ENCODE measurements at places on chromosomes 1 and 21.

- no peak for DNase-seq
Observed at GRCh38 chr1:201645956-201646355, 107.0 kb downstream of the NAV1 start.

DNA sequence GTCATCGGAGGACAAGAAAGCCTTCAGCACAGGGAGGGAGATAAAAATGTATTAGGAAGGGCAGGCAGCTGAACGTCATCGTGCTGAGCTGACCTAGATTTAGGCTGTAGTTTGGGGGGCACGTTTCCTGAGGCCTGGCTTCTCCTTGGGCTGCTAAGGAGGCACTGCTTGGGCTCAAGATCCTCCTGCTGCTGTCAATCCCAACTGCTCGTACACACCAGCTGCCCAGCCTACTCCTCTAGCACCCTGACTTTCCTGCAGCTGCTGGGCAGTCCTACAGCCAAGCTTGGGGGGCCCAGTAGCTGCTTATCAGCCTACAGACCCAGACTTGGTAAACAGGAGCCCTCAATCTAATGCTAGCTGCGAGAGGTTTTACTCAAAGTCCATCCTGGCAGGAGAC lies 6.2 kb downstream of the TMEM35B start:
- DNase-seq = no peak

GRCh38 chr1:58899587-58900271 lies 115.9 kb upstream of the JUN start:
- DNase-seq = no peak

GRCh38 chr1:219337588-219337987 lies 163.9 kb downstream of the LYPLAL1 start:
- DNase-seq = no peak

DNA sequence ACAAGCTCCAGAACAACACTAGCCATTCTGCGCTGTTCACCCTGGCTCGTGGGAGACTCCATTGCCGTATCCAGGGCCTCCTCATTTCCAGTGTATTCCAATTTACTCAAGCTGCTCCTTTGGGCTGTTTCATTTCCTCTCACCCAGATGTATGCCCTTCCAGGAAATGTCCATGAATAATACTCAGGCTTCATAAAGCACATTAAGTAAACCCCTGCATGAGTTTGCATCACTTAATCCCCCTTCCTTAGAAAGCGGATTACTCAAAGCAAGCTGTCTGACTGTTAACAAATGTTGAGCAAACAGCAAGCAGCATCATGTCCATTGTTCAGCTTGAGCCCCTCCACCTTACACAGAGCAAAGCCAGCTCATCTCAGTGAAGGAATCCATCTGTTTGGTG lies 403.6 kb upstream of the PBX1 start:
- DNase-seq = no peak

GRCh38 chr1:65921446-65921845 lies 128.8 kb downstream of the PDE4B start:
- no peak for DNase-seq

- DNase-seq = no peak
Observed at GRCh38 chr1:200464784-200465400, 55.1 kb upstream of the ZNF281 start.

GRCh38 chr1:2248127-2248826 lies 20.2 kb downstream of the SKI start:
- no peak for DNase-seq

DNA sequence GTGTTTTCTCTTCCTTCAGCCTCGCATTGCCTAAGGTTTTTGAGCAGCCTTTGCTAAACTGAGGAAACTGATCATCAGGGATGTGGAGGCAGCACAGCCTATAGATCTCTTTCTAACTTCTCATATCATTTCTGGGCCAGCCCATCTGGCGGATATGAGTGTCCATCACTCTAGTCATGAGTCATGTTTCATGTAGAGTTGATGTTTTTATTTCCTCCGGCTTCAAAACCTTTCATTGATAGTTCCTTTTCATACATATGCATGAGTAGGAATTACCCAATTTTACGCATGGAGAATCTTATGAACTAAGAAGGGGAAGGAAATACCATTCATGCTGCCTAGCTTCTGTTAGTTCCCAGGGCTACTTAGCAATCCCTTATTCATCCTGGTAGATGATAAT lies 66.3 kb downstream of the SPATA46 start:
- DNase-seq = no peak

DNA sequence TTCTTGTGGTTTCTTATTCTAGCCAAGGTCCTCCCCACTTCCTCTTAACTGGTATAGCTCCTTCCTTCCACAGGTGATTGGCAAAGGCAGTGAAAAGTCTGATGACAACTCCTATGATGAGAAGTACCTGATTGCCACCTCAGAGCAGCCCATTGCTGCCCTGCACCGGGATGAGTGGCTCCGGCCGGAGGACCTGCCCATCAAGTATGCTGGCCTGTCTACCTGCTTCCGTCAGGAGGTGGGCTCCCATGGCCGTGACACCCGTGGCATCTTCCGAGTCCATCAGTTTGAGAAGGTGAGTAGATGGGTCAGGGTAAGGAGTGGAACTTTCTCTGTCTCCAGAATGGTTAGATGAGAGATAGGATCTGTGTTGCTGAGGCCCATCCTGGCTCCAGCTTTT lies 14.2 kb upstream of the CELSR2 start:
- no peak for DNase-seq
